AML-193 (cell line): ENCODE measurements at places on chromosomes 5 and 9.

- DNase-seq: no peak
Measured at GRCh38 chr9:9904041-9904440, 708.8 kb downstream of the PTPRD start.

- no peak for DNase-seq
Measured at GRCh38 chr9:81259896-81260295, 429.5 kb downstream of the TLE1 start.

- DNase-seq: no peak
Measured at GRCh38 chr9:22079873-22080341, 70.8 kb upstream of the CDKN2B start.

- DNase-seq: no peak
Measured at GRCh38 chr9:91515074-91515687, 91.5 kb upstream of the NFIL3 start.

- DNase-seq: no peak
Measured at GRCh38 chr5:8500426-8500825, 631.5 kb downstream of the MTRR start.

DNA sequence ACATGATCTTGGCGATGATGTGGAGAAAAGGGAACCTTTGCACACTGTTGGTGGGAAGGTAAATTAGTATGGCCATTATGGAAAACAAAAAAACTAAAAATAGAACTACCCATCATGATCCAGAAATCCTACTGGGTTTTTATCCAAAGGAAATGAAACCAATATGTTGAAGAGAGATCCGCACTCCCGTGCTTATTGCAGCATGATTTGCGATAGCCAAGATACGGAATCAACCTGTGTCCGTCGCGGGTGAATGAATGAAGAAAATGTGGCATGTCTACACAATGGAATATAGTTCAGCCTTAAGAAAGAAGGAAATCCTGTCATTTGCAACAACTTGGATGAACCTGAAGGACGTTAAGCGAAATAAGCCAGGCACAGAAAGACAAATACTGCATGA lies 84.5 kb downstream of the TTLL11 start:
- no peak for DNase-seq

DNA sequence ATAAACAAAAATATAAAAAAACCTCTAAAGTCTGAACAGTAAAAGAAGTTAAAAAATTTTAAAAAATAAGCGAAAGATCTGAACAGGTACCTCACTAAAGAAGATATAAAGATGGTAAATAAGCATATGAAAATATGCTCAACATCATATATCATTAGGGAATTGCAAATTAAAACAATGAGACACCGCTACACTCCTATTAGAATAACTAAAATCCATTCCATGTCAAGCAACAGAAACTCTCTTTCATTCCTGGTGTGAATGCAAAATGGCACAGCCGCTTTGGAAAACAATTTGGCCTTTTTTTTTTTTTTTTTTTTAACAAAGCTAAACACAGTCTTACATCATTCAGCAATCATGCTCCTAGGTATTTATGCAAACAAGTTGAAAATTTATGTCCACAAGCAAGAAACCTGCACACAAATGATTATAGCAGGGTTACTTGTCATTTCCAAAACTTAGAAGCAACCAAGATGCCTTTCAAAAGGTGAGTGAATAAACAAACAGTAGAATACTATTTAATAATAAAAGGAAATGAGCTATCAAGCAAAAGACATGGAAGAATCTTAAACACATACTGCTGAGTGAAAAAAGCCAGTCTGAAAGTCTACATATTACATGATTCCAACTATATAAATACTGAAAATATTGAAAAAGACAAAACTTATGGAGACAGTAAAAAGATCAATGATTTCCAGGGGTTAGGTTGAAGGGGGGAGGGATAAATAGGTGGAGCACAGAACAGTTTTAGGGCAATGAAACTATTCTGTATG lies 22.1 kb downstream of the ANXA1 start:
- no peak for DNase-seq

GRCh38 chr5:150560401-150561191 lies 52.7 kb downstream of the NDST1 start:
- DNase-seq: peak; percentile 77

DNA sequence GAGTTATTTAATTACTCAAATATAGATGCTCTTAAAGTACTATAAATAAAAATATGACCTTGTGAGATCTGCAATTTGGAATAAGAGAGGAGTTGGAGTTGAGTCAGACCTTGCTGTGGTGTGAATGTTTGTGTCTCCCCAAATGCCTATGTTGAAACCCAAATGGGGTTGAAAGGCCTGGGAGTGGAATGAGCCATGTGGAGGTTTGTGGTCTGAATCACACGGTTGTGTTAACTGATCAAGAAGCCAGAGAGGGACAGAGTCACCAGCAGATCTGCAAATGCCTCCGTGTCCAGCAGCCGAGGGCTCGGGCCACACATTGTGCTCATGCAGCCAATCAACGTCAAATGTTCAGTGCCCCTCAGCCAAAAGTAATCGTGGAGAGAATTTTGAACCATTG lies 404.4 kb downstream of the ICE1 start:
- no peak for DNase-seq

- DNase-seq: peak; percentile 71
Measured at GRCh38 chr9:128456613-128457061, 831 bp downstream of the ODF2 start.

DNA sequence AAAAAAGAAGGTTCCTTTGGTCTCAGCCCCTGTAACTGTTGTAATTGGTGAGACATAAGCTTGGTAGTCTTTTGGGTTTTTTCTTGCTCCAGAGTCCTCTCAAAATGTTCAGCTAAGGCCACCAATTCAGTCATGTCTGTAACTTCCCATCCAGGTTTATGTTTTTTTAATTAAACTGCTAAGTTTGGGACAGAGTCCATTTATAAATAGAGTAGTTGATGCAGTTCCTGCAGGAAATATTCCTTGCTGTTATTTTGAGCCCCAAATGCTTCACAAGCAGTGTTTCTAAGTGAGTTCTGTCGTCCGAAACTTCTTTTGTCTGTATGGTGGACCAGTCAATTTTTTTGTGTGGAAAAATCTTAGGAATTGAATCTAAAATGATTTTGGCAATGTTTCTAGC lies 155.0 kb downstream of the AOPEP start:
- no peak for DNase-seq

DNA sequence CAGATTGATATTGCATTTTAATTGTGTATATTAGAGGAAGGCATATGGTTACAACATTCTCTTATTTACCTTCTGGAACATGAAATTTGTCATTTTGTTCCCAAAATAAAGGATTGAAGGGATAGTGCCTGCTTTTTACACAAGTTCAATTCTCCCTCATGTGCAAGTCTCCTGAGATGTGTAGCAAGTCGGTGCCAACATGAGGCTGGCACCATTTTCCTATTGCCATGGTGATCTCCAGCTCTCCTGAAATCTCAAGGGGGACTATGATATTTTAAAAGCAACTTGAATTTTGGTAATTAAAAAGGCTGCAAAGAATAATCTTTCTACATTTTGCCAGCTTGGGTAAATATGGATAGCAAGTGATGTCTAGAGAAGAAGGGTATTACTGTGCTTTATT lies 693.3 kb upstream of the WWC1 start:
- no peak for DNase-seq

GRCh38 chr9:127815512-127816361 lies 13.1 kb downstream of the FPGS start:
- no peak for DNase-seq

DNA sequence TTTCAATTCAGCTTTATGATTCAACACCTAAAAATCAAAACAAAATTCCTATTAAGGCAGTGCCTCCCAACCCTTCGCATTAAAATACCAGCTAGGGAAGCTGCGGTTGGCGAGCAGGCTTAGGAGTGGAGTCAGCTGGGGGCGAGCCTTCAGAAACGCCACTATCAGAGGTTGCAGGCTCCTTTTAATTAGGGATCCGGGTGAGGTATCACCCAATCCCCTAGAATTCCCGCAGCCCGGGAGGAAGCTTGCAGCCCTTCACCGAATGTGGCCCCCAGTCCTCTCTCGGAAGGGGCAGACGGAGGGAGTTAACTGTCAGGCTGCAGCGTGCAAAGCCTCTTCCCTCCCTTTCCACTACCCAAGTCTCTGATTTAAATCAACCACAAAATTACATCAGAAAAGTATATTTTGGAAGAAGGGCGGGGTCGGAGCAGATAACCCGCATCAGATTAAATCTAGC lies 1.7 kb downstream of the STC2 start:
- DNase-seq: no peak

- no peak for DNase-seq
Measured at GRCh38 chr5:136622747-136623146, 257.4 kb upstream of the TRPC7 start.

GRCh38 chr9:123304340-123304691 lies 35.9 kb upstream of the STRBP start:
- DNase-seq: no peak

DNA sequence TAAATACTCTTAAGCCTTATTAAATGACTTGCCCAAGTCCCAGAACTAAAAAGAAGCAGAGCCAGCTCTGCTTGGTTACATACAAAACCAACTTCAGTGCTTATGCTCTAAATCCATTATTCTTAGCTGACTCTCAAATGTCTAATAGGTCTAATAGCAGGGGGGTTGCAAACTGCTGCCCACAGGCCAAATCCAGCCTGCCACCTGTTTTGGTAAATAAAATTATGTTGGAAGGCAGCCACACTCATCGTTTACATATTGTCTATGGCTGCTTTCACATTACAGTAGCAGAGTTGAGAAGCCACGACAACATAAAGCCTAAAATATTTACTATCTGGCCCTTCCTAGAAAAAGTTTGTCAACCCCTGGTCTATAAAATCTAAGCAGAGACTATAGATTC lies 69.0 kb downstream of the KLHL3 start:
- no peak for DNase-seq

GRCh38 chr9:124778575-124779367 lies 1.8 kb downstream of the OLFML2A start:
- DNase-seq: no peak

GRCh38 chr5:139796061-139796806 lies 626 bp downstream of the PSD2 start:
- DNase-seq: no peak

DNA sequence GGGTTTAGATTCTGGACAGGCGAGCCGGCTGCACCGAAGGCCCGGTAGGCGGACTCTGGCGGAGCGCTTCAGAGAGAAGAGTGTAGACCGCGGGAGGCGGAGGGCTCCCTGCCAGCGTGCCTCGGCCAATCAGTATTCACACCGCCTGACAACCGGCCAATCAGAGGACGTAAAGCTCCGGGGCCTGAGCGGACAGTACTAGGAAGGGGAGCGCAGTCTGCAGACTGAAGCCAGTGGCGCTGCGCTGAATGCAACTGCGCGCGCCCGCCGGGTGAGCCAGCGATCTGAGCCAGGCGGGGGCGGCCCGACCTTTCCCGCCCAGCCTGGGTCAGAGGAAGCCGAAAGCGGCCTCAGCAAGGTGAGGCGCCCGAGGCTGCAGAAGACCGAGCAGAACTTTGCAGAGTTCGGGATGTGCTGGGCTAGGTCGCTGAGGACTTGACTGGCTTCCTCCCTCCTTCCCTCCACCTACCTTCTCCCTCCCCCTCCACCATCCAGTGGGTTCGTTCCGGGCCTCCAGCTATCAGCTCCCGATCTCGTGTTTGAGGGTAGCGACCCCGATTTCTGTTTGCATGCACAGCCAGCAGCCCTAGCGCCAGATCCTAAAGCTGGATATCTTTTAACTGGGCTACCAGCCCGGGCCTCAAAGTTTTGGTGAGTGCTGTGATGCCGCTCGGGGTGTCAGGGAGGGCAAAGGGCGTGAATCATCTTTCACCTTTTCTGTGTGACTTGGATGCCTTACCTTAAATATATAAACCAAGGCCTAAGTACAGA lies at the start of gene DMRT2:
Gene DMRT2 (plus strand): TSS at position 233 of the 771 bp plus-strand sequence. CDS start 1,257 bp downstream, outside the sequence.
- DNase-seq: no peak

DNA sequence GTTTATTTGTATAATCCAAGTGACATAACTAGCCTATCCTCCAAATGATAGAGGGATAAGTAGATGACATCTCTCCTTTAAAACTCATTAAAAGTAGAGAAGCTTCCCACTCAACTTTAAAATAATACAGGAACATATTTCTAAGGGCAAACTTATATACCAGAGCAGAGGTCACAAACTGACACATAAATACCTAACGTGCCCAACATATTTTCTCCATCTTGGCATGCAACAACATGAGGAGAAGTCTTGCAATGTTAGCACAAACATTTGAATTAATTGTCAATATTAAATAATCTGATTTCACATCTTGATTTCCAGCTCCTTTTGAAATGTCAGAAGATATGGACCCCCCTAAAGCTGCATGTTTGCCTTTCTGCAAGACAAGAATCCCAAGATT lies 335.0 kb downstream of the DEPDC1B start:
- no peak for DNase-seq

DNA sequence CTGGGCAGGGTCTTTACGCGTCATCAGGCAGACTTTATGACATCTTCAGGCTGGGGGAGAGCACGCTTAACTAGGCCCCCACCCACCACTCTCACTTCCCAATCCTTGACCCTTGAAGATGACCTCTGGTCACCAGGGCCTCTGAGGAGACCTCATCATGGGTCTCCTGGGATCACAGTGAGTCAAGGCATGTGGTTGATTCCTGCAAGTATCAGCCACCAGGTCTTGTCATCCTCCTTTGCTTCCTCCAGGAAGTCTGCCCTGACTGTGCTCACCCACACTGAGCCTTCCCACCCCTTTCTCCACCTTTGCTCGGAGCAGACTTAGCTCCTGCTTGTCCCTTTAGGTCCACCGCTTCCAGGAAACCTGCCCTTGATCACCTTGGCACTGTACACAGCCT lies 17.3 kb downstream of the ODF2 start:
- DNase-seq: no peak

DNA sequence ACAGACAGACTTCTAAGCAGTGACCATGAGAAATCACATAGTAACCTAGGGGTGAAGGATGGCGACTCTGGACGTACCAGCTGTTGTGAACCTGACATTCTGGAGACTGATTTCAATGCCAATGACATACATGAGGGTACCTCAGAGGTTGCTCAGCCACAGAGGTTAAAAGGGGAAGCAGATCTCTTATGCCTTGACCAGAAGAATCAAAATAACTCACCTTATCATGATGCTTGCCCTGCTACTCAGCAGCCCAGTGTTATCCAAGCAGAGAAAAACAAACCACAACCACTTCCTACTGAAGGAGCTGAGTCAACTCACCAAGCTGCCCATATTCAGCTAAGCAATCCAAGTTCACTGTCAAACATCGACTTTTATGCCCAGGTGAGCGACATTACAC lies 38.0 kb upstream of the CCDC152 start:
- no peak for DNase-seq
